Fibroblast of the aortic adventitia (primary cell): ENCODE measurements at places on chromosomes 1 and 21. TPM values are rescaled to one million over a fixed set of nuclear protein-coding genes. Genes with fewer than 3 reads are reported as not detected.

RAB42 gene
- 1.6 and 3.4 TPM in 2 replicates for total RNA-seq

GRCh38 chr1:235980976-235981375 is 83.9 kb downstream of the NID1 start:
- DNase-seq, result no peak

GRCh38 chr1:83692524-83693381 is 306.2 kb downstream of the TTLL7 start:
- no peak for DNase-seq

GRCh38 chr1:60564916-60565750 is 491.6 kb upstream of the C1orf87 start:
- peak; percentile 73 for DNase-seq
